ENCODE measurements at places on chromosomes 11 and 22. TPM values are rescaled to one million over a fixed set of nuclear protein-coding genes. Genes with fewer than 3 reads are reported as not detected.
A peak's percentile ranks its signal among the peaks of the same experiment; 100 is the strongest.

GRCh38 chr11:78926633-78927338, 352.1 kb upstream of the NARS2 start:
- H3K27ac ChIP-seq, result no peak overlapping the region
- no peak overlapping the region for H3K4me3 ChIP-seq
- DNase-seq, result no peak
- no peaks in the 10 kb centered on the region for H3K4me1 ChIP-seq
- H3K36me3 ChIP-seq, result no peaks in the 10 kb centered on the region

DNA sequence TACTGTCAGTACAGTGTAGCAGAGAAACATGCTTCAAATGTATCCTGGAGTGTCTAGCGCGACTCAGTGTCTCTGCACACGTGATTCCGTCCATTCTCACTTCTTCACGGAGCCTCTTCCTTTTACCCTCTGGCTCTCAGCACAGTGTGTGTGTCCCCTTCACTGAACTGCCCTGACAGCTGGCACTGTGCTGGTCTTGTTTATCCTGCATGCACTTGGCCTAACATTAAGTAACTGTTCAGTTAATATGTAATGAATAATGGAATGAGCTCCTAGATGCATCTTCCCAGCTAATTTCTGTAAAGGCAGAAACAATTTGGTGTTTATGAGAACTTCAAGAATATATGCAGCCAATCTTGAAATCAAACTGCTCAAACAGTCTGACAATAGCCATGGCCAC, 44.4 kb downstream of the KMT5B start:
- H3K4me1 ChIP-seq, result no peaks in the 10 kb centered on the region
- no peak overlapping the region for H3K4me3 ChIP-seq
- DNase-seq, result no peak
- peaks cover 98% of the 10 kb centered on the region for H3K36me3 ChIP-seq
- H3K27ac ChIP-seq, result no peak overlapping the region
- H3K27me3 ChIP-seq, result no peaks in the 10 kb centered on the region

- H3K27me3 ChIP-seq, result peaks cover 14% of the 10 kb centered on the region
- peaks cover 3% of the 10 kb centered on the region for H3K4me1 ChIP-seq
- no peaks in the 10 kb centered on the region for H3K36me3 ChIP-seq
- peak; percentile 86 for DNase-seq
- no peak within 1 kb of the TSS for H3K27ac ChIP-seq
These were observed at the start of gene CNIH2 for GRCh38 chr11:66277471-66278362. TSS of gene CNIH2 (plus strand) at chr11:66278175. CDS start at chr11:66278457, 282 bp downstream.

GRCh38 chr11:126186708-126187529, 24.5 kb downstream of the RPUSD4 start:
- no peak overlapping the region for H3K27ac ChIP-seq
- no peaks in the 10 kb centered on the region for H3K27me3 ChIP-seq
- H3K36me3 ChIP-seq, result no peaks in the 10 kb centered on the region
- DNase-seq, result no peak
- no peak overlapping the region for H3K4me3 ChIP-seq

GRCh38 chr11:119873761-119874421, 144.9 kb upstream of the NECTIN1 start:
- no peak overlapping the region for H3K4me3 ChIP-seq
- no peak for DNase-seq
- H3K36me3 ChIP-seq, result no peaks in the 10 kb centered on the region
- no peak overlapping the region for H3K27ac ChIP-seq
- H3K27me3 ChIP-seq, result peaks cover 72% of the 10 kb centered on the region

- peaks cover 4% of the 10 kb centered on the region for H3K4me1 ChIP-seq
- H3K27ac ChIP-seq, result no peak overlapping the region
- peak; percentile 92 for DNase-seq
- no peak overlapping the region for H3K4me3 ChIP-seq
These were observed 18.2 kb downstream of the IFT27 start for GRCh38 chr22:36757668-36758211.

The ABCC8 gene
- 0.52 TPM for total RNA-seq

DNA sequence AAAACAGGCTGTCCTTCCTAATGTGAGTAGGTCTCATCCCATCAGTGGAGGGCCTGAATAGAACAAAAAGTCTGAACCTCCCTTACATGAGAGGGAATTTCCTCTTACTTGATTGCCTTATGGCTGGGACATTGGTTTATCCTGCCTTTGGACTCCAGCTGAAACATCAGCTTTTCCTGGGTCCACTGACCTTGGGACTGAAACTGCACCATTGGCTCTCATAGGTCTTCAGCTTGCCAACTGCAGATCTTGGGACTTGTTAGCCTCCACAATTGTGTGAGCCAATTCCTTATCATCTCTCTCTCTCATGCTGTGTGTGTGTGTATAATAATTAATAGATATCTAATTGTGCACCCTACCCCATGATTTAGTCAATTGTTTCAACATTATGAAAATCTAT, 375.3 kb upstream of the DDI1 start:
- no peaks in the 10 kb centered on the region for H3K36me3 ChIP-seq
- no peak overlapping the region for H3K4me3 ChIP-seq
- DNase-seq, result no peak
- H3K27ac ChIP-seq, result no peak overlapping the region
- H3K4me1 ChIP-seq, result no peaks in the 10 kb centered on the region

DNA sequence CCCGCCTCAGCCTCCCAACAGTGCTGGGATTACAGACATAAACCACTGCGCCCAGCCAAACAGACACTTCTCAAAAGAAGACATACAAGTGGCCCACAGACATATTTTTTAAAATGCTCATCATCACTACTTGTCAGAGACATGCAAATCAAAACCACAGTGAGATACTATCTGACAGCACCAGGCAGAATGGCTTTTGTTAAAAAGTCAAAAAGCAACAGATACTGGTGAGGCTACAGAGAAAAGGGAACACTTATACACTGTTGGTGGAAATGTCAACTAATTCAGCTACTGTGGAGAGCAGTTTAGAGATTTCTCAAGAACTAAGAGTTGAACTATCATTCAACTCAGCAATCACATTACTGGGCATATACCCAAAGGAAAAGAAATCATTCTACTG, 67.0 kb downstream of the ARHGAP20 start:
- no peak overlapping the region for H3K4me3 ChIP-seq
- no peak overlapping the region for H3K27ac ChIP-seq
- no peak for DNase-seq
- no peaks in the 10 kb centered on the region for H3K36me3 ChIP-seq

DNA sequence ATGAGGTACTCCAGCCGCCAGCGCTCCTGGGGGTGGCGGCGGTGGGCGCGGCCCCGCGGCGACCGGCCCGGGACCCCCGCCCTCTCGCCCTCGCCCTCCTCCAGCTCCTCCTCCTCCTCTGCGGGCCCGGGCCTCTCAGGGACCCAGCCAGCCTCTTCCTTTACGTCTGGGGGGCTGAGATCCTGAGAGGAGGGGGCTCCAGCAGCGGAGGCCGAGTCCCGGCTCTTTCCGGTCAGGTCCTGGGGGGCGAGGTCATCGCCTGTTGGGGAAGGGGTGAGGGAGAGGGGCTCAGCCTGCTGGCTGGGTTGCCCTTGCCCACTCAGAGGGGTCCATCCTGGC, 4.3 kb downstream of the ZFTA start:
- no peak overlapping the region for H3K27ac ChIP-seq
- no peak overlapping the region for H3K4me3 ChIP-seq
- no peaks in the 10 kb centered on the region for H3K27me3 ChIP-seq
- peaks cover 4% of the 10 kb centered on the region for H3K4me1 ChIP-seq
- H3K36me3 ChIP-seq, result peaks cover 36% of the 10 kb centered on the region

GRCh38 chr11:27290261-27291050, 72.6 kb downstream of the CCDC34 start:
- no peaks in the 10 kb centered on the region for H3K27me3 ChIP-seq
- DNase-seq, result no peak
- no peaks in the 10 kb centered on the region for H3K36me3 ChIP-seq
- no peak overlapping the region for H3K27ac ChIP-seq

DNA sequence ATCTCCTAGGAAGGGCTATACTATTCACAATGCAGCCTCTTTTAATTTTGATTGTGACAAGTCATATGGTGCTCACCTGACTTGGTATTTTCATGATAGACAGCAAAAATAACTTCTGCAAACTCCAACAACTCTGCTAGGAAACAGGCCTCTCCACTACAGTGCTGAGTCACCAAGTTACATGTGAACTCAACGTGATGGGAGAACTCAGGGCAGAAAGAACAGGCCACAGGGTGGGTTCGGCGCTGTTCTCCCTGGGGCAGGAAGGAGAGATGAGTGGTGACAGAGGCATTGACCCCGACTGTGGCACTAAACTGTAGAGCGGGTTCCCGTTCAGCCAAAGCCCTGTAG, 76.6 kb upstream of the UCP3 start:
- DNase-seq, result no peak
- H3K27ac ChIP-seq, result peak overlapping the region; percentile 23
- no peak overlapping the region for H3K4me3 ChIP-seq
- peaks cover 79% of the 10 kb centered on the region for H3K36me3 ChIP-seq
- no peaks in the 10 kb centered on the region for H3K27me3 ChIP-seq

GRCh38 chr22:48376428-48376827, 1451.2 kb downstream of the BRD1 start:
- no peaks in the 10 kb centered on the region for H3K36me3 ChIP-seq
- no peaks in the 10 kb centered on the region for H3K27me3 ChIP-seq
- DNase-seq, result no peak
- no peak overlapping the region for H3K4me3 ChIP-seq
- H3K4me1 ChIP-seq, result no peaks in the 10 kb centered on the region
- H3K27ac ChIP-seq, result no peak overlapping the region

DNA sequence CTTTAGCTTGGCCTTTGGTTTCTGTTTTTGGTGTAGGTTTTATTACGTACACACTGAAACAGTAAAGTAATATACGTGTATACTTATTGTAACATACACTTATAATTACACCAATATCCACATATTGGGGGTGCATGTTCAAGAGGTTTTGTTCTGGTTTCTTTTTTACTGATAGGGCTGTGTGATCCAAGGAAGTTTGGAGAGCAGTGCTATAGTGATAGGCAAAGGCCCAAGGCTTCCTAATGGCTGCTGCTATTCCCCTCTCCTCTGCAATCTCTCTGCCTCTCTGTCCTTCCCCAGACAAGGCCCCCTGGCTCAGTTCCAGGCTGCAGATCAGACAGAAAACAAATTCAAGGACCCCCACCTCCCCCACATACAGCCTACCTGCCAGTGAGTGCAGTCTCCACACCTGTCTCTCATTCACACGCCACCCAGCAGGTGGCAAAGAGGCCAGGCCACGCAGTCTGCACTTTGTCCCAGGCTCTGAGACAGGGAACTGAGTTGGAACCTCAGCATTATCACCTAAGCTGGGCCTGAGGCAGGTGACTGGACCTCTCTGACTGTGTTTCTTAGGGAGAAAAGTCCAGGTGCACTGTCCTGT, 15.1 kb downstream of the TMEM184B start:
- H3K4me1 ChIP-seq, result peaks cover 69% of the 10 kb centered on the region
- no peaks in the 10 kb centered on the region for H3K27me3 ChIP-seq
- no peak for DNase-seq
- no peaks in the 10 kb centered on the region for H3K36me3 ChIP-seq

- H3K27ac ChIP-seq, result no peak overlapping the region
- no peaks in the 10 kb centered on the region for H3K4me1 ChIP-seq
- H3K36me3 ChIP-seq, result peaks cover 56% of the 10 kb centered on the region
- no peak overlapping the region for H3K4me3 ChIP-seq
- DNase-seq, result no peak
- no peaks in the 10 kb centered on the region for H3K27me3 ChIP-seq
These were observed 12.0 kb upstream of the EXT2 start for GRCh38 chr11:44083433-44083832.

- DNase-seq, result no peak
- H3K27ac ChIP-seq, result no peak overlapping the region
- H3K27me3 ChIP-seq, result no peaks in the 10 kb centered on the region
- H3K36me3 ChIP-seq, result no peaks in the 10 kb centered on the region
These were observed 33.9 kb downstream of the PC start for GRCh38 chr11:66924272-66924671.

DNA sequence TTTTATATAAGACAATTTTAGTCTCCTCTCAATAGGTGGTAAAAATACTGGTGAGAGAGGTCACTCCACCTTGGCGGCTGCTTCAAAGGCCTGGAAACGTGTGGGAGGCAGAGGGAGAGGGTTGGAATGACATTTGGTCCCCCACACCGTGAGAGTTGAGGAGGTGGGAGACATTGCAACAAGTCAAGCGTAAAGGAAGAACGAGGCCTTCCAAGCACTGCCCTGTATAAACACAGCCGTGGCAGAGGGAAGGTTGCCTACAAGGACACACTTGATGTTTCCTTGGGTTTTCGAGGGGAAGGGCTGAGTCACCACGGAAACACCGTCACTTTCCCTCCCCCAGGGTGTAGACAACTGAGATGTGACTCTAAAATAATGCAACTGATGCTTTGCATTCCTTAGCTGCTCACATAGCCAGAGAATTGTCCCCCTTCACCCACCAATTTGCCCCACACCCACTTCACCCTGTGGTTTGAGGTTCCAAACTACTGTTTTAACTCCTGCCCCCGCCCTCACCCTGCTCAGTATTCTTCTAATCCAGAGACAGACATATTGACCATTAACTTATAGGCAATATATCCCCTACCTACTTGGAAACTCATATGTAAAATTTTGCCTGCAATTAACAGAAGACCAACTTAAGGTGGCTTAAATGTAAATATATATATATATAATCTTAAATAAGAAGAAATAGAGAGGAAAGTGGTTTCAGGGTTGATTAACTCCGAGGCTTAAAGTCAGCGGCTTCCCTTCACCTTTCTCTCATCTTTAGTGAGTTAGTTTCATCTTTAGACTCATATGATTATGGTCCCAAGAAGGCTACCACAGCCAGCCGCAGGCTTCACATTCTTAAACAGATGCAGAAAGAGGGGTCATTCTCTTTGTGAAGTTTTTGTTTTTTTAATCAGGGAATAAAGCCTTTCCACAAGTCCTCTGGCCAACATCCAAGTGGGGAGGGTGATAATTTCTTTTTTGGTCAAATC, 54.1 kb upstream of the BDNF start:
- no peaks in the 10 kb centered on the region for H3K36me3 ChIP-seq
- H3K27me3 ChIP-seq, result no peaks in the 10 kb centered on the region
- no peaks in the 10 kb centered on the region for H3K4me1 ChIP-seq
- H3K4me3 ChIP-seq, result no peak overlapping the region

DNA sequence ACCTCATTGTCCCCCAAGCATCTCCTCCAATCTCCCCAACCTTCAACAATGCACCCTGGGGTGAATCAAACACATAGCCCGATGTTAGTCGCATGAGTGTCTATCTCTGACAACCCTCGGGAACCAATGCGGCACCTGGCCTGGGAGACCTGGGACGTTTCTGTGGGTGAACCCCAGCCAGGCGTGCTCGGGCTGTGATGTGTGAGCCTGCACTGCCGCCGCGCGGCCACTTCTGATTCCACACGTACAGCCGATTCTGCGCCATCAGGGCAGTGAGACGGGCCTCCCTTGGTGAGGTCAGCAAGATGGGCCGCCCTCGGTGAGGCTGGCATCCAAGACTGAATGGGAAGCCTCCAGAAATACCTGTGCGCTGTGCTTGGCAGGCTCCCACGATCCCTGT, 5.2 kb upstream of the H19 start:
- DNase-seq, result no peak
- H3K4me1 ChIP-seq, result no peaks in the 10 kb centered on the region
- H3K36me3 ChIP-seq, result no peaks in the 10 kb centered on the region
- H3K4me3 ChIP-seq, result no peak overlapping the region
- no peaks in the 10 kb centered on the region for H3K27me3 ChIP-seq

The INS gene
- not detected for total RNA-seq

GRCh38 chr11:11946878-11947277, 61.5 kb downstream of the DKK3 start:
- no peak overlapping the region for H3K27ac ChIP-seq
- H3K27me3 ChIP-seq, result no peaks in the 10 kb centered on the region
- H3K4me3 ChIP-seq, result no peak overlapping the region
- peaks cover 88% of the 10 kb centered on the region for H3K36me3 ChIP-seq

Measured in left lung (tissue), 14 donors.